ENCODE measurements at places on chromosomes 16 and 17. TPM values are rescaled to one million over a fixed set of nuclear protein-coding genes. Genes with fewer than 3 reads are reported as not detected.

GRCh38 chr16:57468346-57468745 is 5.9 kb downstream of the POLR2C start:
- DNase-seq, result no peak

- DNase-seq, result peak; percentile 25
These were observed 878 bp downstream of the TAOK1 start for GRCh38 chr17:29390851-29391631.

GRCh38 chr16:78775161-78775561 is 675.7 kb downstream of the WWOX start:
- no peak for DNase-seq

DNA sequence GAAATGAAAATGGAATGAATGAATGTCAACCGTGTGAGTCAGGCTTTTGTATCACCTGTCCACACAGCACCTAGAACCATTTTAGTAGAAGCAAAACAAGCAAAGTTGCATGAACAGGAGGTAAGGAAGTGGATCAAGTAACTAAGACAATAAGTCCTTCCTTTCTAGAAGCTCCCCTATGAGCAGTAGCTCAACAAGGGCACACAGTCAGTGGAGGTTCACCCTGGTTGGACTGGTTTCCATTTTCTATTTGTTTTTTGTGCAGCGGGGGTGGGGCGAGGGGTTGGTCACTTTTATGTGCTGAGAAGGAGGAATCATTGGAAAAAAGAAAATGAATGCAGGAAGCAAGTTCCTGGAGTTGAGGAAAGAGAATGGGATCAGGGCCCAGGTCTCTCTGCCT is 4.0 kb upstream of the HSBP1 start:
- DNase-seq, result no peak

- DNase-seq, result no peak
These were observed 5.1 kb downstream of the BRD7 start for GRCh38 chr16:50363656-50364055.

GRCh38 chr17:48445248-48445620 is 15.2 kb upstream of the SKAP1 start:
- DNase-seq, result no peak

DNA sequence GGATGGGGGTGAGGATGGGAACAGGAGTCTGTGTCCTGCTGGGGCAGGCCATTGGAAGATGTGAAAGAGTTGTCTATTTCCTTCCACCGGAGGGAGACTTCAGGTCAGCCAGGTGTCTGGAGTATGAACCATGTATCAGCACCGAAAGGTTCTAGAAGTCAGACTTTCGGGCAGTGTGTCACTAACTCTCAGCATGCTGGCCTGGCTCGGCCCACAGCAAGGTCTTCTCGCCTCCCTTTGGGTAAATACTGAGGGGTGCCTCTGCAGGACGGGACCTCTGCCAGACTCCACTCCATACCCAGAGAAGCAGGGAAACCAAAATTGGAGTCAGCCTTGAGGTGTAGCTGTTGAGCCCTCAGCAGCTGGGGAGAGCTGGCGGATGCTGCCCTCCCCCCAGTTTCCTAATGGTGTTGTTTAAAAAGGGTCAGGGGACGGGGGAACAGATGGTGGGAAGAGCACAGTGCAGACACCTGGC is 507 bp downstream of the CIITA start:
- no peak for DNase-seq

OR1F1 gene
- total RNA-seq, result not detected

TBC1D28 gene
- not detected for total RNA-seq

Data from transverse colon (tissue), 4 donors.